G401 (cell line): ENCODE measurements at places on chromosomes 1 and 21. TPM values are rescaled to one million over a fixed set of nuclear protein-coding genes. Genes with fewer than 3 reads are reported as not detected.

RNU1-3 gene
- total RNA-seq, result not detected in 2 replicates

KDF1 gene
- not detected in 2 replicates for total RNA-seq

GRCh38 chr1:153773096-153773921 is 1.9 kb upstream of the SLC27A3 start:
- no peak for DNase-seq

DNA sequence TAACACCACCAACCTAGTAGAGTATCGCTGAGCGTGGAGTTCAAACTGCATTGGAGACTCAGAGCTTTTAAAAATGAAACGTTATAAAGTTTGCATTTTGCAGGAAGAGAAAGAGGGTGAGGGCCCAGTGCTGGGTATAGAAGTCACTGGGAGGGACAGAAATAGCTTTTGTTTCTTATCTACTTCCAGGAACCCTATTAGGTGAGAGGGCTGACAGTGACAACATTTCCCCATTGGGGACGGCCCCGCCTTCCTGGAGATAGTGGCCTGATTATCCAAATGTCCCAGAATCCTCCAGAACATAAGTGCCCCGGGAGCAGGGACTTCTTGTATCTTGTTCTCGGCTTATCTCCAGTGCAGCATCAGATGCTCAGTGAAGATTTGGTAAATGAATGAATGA is 574.9 kb downstream of the PTPRU start:
- DNase-seq, result no peak

DNA sequence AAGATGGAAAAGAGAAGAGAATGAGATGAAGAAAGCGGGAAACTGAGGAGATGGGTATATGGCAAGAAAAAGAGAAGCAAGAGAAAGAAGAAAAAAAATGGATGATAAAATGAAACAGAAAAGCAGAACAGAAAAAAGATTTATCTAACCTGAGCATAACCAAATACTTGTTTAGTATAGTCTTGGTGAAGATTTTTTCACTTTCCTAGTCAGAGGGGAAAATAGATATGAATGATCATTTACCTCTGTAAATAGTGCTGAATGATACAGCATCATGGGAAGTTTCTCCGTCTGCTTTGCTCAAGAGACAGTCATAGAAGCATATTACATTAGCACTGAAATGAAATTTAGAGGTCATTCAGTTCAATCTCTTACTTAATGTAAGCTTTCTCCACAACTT is 36.1 kb upstream of the PLPPR4 start:
- no peak for DNase-seq

UMODL1 gene
- not detected in 2 replicates for total RNA-seq

DNA sequence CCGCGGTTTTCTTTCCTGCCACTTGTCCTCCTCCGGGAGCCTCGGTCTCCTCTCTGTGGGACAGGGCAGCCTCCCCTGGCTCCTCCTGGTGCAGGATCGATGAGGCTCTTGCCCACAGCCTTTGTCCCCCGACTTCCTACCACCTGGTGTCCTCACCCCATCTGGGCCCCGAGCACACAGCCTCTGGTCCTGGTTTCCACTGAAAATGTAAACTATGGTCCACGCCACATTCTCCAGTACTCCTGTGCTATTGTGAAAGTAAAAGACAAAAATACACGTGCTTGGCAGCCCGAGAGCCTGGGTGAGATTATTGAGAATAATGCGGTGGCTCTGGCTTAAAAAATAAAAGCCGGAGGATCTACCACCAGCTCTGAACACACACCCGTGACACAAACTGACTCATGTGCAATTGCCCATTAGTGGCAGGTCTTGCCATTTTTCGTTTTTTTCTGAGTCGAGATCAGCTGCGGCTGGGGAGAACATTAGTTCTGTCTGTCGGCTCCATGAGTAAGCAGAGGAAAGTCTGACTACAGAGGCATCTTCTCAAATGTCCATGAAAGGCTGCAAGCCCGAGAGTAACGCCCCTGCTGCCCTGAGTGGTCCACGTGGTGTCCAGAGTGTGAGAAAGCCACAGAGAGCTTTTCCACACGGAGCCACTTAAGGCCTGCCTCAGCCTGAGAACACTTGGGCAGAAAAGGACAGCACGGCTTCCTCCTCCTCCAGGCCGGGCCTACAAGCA is 5.7 kb upstream of the COL6A2 start:
- no peak for DNase-seq

DNA sequence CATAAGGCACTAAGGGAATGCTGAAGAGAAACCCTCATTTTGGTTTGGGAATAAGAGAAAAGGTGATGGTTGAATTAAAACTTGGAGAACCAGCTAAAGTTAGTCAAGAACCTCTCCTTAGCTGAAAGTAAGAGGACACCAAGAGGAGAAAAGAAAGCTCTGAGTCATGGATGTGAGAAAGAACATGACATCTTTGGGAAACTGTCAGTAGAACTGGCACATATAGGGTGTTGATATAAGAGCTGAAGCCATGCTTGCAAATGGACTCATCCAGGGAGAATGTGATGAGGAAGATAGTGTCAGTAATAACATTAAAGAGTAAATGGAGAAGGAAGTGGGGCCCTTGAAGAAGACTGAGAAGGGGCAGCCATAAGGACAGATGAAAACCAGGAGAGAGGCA is 54.3 kb downstream of the LRRC8C start:
- DNase-seq, result no peak

GRCh38 chr1:184622136-184622823 is 132.4 kb downstream of the EDEM3 start:
- DNase-seq, result peak; percentile 61

DNA sequence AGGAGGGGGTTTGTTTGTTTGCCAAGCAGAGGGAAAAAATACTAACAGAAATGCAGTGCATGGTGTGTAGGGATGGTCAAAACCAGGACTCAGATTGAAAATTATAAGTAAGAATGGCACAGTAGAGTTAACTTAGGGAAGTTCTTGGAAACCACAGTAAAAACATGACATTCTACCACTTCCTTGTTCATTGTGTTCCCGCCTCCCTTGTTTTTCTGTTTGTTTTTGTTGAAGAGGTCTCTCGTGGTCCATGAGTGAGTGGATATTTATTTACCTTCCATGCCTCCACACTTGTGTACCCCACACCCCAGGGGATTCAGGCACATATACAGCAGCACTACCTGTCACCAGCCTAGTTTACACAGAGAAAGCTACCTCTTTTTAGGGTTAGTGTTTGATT is 69.6 kb downstream of the OLFML2B start:
- no peak for DNase-seq

DNA sequence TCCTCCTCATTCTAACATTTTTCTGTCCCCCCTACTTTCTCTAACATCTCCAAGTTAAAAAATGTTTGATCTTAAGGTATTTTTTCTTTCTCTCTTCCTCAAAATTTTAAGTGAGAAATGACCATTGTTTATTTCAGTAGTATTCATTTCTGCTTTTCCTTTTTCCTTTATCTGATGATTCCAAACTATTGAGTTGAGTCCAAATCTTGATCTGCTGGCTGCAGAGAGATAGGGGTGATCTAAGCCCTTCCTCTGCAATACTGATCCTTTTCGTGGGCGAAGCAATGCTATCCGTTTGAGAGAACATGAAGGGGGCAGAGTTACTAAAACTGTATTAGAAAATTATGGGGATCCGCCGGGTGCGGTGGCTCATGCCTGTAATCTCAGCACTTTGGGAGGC is 516 bp upstream of the NMNAT2 start:
- peak; percentile 58 for DNase-seq

GRCh38 chr1:19073311-19074186 is 117.1 kb upstream of the IFFO2 start:
- DNase-seq, result peak; percentile 35

OR10K1 gene
- total RNA-seq, result not detected in 2 replicates

DNA sequence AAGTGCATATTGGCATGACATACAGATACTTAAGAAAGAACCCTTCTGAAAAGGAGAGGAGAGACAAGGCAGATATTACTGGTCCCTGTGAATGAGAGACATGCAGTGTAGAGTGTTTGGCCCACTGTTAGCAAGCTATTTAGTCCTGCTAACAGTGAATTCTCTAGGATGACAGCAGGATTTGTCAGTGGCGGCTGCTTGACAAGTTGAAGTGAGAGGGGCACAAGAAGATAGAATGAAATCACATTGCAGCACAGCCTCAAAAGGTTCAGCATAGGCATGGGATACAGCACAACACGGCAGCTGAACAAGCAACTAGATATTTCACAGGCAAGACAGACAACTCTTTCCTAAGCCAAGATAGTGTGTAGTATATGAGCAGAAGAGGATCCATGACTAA is 407.9 kb downstream of the PLA2G4A start:
- DNase-seq, result no peak

PTPRU gene
- 25.4 and 35.5 TPM in 2 replicates for total RNA-seq

GRCh38 chr21:23401278-23401677 is 2206.0 kb downstream of the MRPL39 start:
- peak; percentile 6 for DNase-seq

DNM3 gene
- total RNA-seq, result 8.3 and 13.0 TPM in 2 replicates

B3GALT2 gene
- total RNA-seq, result not detected in 2 replicates

SHISAL2A gene
- not detected in 2 replicates for total RNA-seq

- DNase-seq, result no peak
These were observed 20.4 kb downstream of the PBX1 start for GRCh38 chr1:164579381-164579780.

- DNase-seq, result no peak
These were observed 45.8 kb downstream of the RPRD2 start for GRCh38 chr1:150409504-150410362.

FCRLB gene
- 1.5 and 2.7 TPM in 2 replicates for total RNA-seq

DNA sequence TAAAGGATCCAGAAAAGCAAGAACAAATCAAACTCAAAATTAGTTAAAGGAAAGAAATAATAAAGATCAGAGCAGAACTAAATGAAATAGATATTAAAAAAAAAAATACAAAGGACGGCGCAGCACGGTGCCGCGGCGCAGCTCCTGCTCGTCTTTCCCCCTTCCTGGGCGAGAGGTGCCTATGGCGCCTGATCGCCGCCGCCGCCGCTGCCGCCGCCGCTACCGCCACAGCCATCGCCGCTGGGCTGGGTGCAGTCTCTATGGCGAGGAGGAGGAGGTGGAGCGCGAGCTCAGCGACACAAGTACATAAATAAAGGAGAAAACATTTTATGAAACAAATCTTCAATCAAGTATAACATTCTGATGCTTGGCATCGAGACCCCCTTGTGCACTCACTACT is 77.6 kb upstream of the VANGL1 start:
- DNase-seq, result no peak

A3GALT2 gene
- not detected in 2 replicates for total RNA-seq

DCST1 gene
- total RNA-seq, result not detected in 2 replicates

GRCh38 chr1:180962178-180962577 is 49.5 kb downstream of the KIAA1614 start:
- no peak for DNase-seq

- peak; percentile 19 for DNase-seq
These were observed 5.2 kb downstream of the FOXD3 start for GRCh38 chr1:63327417-63328054.

DNA sequence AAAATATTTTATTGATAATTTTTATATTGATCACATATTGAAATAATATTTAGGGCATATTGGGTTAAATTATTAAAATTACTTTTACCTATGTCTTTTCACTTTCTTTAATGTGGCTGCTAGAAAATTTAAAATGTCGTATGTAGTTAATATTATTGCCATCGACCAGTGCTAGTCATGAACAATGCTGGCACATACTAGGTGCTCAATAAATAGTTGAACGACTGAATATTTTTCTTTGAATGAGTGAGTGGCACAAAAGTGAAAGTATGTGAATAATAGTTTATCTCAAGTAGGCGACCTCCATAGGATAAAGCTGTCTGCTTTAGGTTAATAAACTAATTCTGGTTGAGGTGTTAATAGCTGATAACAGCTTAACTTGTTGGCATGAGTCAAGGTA is 150.8 kb upstream of the FGGY start:
- DNase-seq, result no peak

DSCAM gene
- total RNA-seq, result not detected in 2 replicates

RPL22 gene
- 286 and 296 TPM in 2 replicates for total RNA-seq

- DNase-seq, result no peak
These were observed 232.5 kb downstream of the PDE4B start for GRCh38 chr1:66025188-66025587.
